ENCODE measurements at places on chromosomes 12 and 14. TPM values are rescaled to one million over a fixed set of nuclear protein-coding genes. Genes with fewer than 3 reads are reported as not detected.

GRCh38 chr14:63616015-63616414, 25.7 kb downstream of the WDR89 start:
- peak; percentile 49 for DNase-seq

DNA sequence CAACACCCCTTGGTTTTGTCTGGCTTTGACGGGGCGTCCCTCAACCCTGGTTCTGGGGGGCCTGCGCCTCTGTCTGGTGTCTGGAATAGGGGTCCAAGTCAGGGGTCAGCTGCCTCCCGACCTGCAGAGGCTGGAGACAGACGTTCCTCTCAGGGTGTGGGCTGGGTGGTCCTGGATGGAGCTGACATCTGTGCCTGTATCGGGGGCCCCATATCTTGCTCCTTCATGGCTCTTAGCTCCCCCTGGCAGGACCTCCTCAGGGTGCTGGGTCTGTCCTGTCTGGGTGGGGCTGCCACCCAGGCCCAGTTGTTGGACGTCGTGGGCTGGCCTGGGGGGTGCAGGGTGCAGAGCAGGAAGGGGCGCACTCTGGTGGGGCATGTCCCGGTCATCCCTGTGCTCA, 374.8 kb downstream of the TMEM121 start:
- DNase-seq, result no peak

DNA sequence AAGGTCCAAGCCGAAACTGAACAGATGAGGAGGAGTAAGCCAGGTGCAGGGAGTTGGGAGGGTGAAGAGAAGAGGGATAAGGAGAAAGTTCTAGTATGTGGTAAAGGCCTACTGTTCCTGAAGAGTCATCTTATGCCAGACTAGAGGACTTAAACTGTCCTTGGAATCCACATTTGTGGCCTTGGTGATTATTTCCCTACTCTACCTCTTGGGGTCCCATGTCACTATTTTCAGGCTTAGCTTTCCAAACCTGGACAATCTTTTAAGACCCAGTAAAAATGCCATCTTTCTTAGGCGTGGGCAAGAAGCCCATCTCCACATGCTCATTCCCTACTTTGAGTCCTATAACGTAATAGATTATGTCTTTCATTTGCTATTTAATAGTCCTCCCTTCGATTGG, 40.1 kb upstream of the CRY1 start:
- DNase-seq, result no peak

DNA sequence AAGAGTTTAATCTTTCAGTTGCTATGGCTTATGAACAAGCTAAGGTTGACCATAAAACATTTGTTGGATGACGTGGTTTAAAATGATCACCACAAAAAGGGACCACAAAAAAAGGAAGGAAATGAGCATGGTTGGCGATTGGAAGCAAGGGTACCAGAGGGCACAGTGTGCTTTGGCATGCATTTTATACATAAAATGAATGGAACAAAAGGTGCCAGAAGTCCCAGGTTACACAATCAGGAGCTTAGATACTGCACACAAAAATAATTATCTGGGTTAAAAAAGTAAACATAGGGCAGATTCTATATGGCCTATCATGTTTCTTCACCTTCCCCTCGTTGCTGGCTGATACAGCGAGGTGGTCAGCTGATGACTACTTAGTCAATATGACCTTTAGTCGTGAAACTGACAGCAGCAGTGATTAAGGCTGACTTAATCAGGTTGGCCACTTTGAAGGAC, 50.7 kb downstream of the ZC3H14 start:
- DNase-seq, result no peak

DNA sequence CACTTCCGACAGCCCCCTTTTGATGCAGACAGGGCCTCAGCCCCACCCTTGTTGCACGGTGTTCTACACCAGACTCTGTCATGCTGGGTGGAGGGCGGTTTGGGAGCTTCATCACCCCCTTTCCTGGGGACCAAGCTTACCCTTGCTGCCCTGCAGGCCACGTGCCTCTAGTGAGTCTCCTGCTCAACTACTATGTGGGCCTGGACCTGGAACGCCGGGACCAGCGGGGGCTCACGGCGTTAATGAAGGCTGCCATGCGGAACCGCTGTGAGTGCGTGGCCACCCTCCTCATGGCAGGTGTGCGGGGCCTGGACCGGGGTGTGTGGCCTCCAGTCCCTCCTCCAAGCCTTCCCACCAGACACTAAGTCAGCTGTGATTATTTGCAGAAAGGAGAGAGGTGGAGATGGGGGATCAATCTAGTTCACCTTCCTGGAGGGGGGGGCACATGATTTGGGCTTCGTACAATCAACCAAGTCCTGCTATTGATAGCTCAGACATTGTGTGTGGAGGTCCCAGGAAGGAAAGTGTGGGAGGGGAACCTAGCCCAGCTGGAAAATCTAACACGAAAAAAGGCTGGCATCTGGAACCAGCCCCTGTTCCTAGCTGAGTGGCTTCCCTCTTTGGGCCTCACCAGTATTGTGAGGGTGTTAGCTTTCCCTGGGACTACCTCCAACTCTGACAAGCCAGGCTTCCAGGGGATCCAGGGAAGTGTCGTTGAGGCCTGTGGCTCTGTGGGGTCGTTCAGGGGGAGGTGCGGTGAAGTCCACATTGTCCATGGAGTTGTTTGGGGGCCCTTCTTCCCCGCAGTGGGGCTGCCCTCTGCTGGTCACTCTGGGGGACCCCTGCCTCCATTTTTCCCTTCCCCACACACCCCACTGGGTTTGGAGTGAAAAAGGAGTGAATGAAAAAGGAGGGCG, 1.6 kb downstream of the ANKRD33 start:
- no peak for DNase-seq

GRCh38 chr12:132925597-132926414, 30.3 kb downstream of the ZNF605 start:
- no peak for DNase-seq

GRCh38 chr12:96516472-96517430, 27.4 kb downstream of the CFAP54 start:
- peak; percentile 84 for DNase-seq

- no peak for DNase-seq
These were observed 154.1 kb upstream of the PELI2 start for GRCh38 chr14:55964091-55964490.

- no peak for DNase-seq
These were observed 109.6 kb downstream of the BMP4 start for GRCh38 chr14:53847057-53847456.

Gene TSHR
- 0.64 TPM for polyA plus RNA-seq

Gene CISTR
- polyA plus RNA-seq, result not detected

Gene OVCH1
- polyA plus RNA-seq, result not detected

Gene TTC9
- 9.3 TPM for polyA plus RNA-seq

Gene CLEC6A
- polyA plus RNA-seq, result not detected
